ENCODE measurements at places on chromosomes 16 and 17. TPM values are rescaled to one million over a fixed set of nuclear protein-coding genes. Genes with fewer than 3 reads are reported as not detected.

DNA sequence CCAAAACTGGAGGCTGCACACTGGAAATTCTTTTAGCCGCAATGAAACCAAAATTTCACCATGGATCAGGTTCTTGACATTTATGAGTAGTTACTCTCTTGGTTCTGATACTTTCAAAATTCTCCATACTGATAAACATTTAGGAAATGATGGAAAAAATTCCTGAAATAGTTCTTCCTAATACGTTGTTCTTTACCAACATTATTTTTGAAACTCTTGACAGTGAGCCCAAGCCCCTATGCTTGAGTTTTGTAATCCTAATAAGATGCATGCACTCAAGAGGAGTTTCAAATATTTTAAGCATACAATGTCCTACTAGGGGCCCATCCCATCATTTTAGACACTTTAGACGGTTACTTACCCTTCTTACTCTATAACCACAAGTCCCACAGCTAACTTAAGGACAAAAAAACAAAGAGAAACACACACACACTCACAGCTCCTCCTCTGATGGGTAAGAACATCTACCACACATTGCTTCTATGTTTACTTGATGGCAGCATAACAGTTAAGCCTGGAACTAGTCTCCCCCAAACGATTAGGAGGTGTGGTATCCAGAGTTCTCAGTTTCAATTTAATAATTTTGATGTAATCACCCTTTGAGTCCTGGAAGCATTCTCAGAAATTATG lies 3.7 kb downstream of the VEZF1 start:
- DNase-seq, result no peak

The SHCBP1 gene
- total RNA-seq, result 35.1 TPM

- no peak for DNase-seq
Observed at GRCh38 chr17:38724337-38724988, 5.7 kb upstream of the CISD3 start.

DNA sequence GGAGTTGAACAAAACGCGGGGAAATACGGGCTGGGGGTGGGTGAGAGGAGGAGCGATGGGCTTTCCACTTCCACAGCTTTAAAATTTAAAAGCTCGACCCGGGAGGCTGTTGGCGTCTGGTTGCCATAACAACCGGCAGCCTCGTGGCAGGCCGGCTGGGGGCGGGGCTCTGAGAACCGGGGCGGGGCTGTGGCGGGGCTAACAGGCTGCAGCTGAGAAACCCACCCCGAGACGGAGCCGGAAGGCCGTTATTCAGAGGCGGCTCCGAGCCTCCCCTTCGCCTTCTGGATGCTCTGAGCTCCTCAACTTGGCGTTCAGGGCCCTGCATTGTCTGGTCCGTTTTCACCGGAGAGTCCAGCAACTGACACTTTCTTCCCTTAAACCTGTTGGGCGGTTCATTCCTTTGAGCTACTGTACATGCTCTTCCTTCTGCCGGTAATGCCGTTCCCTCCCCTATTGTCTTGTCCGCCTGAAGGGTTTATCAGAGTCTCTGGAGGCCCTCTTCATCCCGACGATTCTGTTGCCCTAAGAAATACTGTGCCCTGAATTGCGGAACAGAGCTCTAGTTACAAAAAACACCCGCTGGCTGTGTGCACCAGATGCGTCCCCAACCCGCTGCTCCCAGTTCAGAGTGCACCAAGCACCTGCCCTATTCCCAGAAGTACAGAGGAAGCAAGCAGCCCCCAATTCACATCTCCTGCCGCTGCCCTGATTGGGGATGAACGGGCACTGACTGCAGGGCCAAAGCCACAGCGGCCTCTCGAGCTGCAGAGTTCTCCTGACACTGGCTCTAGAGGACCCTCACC lies 596 bp downstream of the DNAAF8 start:
- DNase-seq, result peak; percentile 64

DNA sequence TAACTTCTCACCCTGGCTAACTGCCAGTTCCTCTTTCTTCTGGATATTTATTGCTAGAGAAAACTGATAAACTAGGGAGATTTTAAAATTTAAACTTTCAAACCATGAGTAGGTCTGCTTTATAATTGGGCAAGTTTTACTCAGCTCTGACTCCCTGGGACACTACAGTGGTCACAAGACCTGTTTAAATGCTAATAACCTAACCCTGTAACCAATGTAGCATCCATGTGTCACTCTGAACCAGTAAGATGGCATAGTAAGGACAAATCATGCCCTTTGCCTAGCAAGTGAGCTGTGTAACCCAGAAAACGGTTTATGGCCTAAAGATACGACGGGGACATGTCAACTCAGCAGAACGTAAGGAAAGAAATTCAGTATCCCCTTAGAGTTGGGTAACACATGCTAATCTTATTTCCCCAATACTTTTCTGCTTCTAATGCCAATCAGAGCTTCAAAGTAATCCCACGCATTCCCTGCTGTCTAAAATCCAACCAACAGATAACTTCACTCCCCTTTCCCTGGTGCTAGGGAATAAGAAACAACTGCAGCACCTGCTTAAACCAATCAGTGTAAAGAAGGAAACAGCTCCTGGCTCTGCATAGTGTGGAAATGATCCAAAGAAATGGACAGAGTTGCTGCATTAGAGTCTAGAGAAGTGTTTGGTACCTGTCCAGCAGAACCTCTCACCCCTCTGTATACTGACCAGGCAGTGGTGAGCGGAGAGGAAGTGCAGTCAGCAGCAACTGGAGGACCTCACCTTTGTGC lies 85.7 kb downstream of the NCOR1 start:
- DNase-seq, result no peak

The ATXN7L3 gene
- 73.9 TPM for total RNA-seq

The ARL6IP1 gene
- total RNA-seq, result 118 TPM

All from PC-3 (cell line).